ENCODE measurements at places on chromosomes 6 and 20. TPM values are rescaled to one million over a fixed set of nuclear protein-coding genes. Genes with fewer than 3 reads are reported as not detected.

Gene RIPPLY2
- total RNA-seq: not detected

Gene DHX35
- total RNA-seq: 19.7 TPM

Gene TFAP2B
- not detected for total RNA-seq

Gene RNF182
- 0.45 TPM for total RNA-seq

Gene OR10C1
- total RNA-seq: not detected

Gene DPPA5
- total RNA-seq: not detected

Gene TRIM40
- not detected for total RNA-seq

Data from esophagus muscularis mucosa (tissue), 4 donors.